OCI-LY7 (cell line): ENCODE measurements at places on chromosomes 5 and 9.

DNA sequence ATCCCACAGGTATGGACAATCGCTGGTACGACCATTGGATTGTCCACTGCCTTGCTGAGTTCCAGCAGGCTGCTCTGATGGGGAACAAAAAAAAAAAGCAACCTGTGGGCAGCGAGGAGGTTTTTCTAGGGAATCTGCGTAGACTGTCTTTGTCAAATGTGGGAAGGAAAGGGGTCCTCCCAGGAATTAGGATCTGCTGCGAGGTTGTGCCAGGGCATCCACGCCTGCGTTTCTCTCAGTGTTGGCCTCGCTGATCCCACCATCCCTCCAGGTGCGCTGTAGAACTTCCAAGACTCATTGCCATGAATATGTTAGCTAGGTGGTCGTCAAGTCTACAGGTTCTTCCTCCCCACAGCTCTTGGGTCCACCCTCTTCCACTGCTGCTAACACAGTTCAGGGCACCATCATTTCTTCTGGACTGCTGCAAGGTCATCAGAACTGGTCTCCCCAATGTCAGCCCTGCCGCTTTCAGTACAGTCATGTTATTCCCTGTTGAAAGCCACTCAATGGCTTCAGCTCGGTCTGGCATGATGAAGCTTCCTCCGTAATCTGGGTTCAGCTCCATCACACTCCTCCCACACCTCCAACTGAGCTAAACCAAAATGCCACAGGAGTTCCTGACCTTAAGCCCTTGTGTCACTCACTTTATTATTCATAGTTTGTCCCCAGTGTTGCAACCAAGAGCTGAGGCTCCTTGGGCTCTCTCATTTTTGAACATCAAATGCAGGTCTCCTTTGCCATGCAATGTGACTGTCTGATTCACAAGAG lies 79.5 kb upstream of the DMRT1 start:
- no peak for DNase-seq

- no peak for DNase-seq
These were observed 297.7 kb upstream of the CD180 start for GRCh38 chr5:67494186-67494855.

GRCh38 chr5:151611127-151611775 lies 20.1 kb upstream of the FAT2 start:
- no peak for DNase-seq

DNA sequence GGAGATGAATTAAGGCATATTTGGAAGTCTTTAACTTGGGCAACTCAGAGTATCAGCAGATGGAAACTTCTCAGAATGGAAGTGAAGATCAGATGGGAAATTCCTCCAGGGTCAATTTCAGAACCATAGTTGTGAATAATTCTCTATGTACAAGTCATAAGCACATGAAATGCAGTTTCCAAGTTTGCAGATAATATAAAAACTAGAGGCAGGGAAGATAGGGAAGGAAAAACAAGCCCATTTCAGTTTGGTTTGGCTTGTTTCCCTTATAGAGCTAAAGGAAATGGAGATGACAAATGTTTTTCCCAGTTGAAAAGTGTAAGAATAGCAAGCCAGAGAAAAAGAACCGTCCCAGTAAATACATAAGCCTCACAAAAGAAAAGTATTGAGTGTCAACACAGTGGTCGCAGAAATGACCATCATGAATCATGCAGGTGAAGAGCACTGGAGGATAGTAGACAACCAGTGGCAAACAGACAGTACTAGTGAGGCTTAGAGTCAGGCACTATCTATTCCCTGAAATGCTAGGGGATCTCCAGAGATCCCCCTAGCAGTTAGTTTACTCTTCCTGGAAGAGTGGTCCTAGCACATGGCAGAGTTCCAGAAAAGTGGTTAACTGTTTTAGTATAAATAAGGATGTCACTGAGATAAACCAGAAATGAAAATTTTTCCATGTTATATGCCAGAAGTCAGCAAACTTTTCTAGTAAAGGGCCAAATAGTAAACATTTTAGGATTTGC lies 245.9 kb downstream of the SAXO1 start:
- no peak for DNase-seq

GRCh38 chr9:84758817-84759216 lies 89.3 kb downstream of the NTRK2 start:
- DNase-seq = no peak
